Inflammatory macrophage treated with lipopolysaccharide for 4 hours (primary cell): ENCODE measurements at places on chromosomes 2 and 18.

DNA sequence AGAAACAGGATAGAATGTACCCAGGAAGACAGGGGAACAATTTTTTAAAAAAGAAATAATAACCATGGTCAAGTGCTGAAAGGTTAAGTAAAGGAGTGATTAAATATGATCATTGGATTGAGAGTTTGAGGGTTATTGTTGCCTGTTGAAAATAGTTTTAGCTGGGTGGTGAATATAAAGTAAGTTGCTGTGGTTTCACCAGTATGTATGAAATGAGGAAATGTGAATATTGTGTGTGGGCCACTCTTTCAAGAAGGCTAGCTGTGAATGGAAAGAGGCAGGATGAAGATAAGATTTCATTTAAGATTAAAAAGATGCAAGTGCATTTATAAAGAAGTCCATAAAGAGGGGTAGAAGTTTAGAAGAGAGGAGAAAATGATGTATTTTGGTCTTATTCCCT is 53.8 kb downstream of the GULP1 start:
- no peak for DNase-seq

DNA sequence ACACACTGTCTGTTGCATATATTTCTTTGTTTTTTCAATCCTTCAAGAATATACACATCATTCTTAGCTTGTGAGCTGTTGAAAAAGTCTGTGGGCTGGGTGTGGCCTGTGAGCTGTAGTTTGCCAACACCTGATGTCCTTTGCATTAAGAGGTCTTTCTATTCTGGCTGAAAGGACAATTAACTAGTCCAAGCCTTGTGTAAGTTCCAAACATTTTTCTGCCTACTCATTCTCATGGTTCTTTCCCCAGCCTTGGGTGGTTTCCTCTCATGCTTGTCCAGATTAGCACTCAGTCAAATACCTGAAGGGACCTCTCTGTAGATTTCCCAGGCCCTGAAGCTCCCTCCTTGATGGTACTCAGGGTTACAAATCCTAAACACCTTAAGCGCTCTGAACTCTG is 57.8 kb upstream of the NABP1 start:
- DNase-seq: peak; percentile 63

DNA sequence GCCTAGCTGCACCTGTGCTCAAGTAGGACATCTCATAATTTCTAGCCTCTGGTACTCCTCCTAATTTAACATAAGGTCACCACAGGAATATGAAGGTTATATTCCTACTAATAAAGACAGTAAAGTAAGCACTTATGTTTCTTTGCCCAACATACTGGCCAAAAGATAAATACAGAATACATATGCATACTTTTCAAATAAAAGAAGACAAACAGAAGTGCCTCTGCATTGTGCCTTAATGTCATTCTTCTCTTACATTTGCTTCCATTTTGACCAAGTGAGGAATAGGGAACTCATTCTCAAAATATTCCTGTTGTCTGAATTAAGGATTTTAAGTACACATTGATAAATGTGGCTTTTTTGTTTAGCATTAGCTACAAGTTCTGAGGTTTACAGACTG is 5.6 kb downstream of the BCL11A start:
- no peak for DNase-seq

DNA sequence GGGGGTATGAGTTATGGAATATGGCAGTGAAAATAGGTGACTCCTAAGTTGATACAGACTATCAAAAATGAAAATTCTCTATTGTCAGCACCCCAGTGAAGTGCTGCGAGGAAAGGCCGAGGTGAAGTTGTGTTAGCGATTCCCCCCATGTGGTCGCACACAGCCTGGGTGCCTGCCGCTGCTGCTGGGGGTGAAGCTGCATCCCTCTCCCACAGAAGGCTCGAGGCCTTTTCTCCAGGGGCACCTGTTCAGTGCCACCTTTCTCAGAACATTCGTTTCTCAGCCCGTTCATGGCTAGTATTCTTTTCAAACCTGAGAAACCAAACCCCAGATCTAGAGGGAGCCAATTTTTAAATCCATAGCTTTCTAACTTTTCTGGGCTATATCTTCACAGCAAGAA is 23.8 kb downstream of the HK2 start:
- no peak for DNase-seq

DNA sequence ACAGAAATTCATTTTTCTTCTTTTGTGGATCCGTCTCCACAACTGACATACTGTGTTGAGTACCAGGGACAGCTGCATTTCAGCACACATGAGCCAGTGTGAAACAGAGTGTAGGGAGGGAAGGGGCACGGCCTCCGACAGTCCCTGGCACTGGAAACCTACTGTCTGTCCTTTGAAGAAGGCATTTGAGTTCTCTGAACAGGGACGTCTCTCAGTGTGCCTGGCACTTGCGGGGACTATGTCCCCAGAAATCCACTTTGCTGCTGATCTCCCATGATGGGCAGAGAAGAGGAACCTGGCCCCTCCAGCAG is 48.1 kb downstream of the PLB1 start:
- DNase-seq: no peak
